Stimulated activated CD4-positive, alpha-beta T cell treated with anti-CD3 and anti-CD28 coated beads, TNF-alpha, amount 100 ng/mL, for 24 hours (primary cell): ENCODE measurements at places on chromosomes 6 and 20.

- no peak for DNase-seq
These were observed 19.6 kb upstream of the RREB1 start for GRCh38 chr6:7088076-7088742.

DNA sequence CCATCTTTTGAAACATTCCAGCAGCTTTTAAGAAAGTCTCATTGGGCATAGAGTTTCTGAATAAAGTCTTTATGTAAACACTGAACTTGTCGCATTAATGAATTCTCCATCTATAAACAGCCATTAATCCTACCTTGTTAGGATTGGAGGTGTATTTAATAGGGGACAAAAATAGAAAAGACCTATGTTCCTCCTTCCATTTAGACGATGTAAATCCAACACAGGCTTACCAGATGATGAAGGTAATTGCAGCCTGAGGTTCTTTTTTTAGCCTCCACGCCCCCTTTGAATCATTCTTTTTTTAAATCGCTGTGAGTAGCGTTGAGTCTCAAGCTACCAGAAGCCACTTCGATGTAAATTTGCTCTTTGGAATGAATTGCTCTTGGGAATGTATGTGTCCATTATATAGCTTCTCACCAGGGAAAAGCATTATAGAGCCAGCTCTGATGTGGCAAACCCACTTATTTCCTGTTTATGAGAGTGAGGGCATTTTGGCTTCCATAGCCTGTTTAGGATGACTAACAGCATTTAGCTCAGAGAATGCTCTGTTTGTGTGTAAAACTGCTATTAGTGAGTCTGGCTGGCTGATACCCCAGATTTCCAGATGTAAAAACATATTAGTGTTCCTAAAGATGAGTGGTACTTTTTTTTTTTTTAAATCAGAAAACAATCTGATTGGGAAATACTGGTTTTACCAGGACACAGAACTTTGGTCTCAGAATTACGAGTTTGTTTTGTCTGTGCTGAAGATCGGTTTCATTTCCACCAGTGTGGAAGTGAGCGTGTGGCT, 74.9 kb upstream of the CLDN20 start:
- no peak for DNase-seq

- DNase-seq: no peak
These were observed 158.2 kb upstream of the PRND start for GRCh38 chr20:4563534-4563933.

- no peak for DNase-seq
These were observed 291.8 kb downstream of the LRFN2 start for GRCh38 chr6:40295251-40295950.

DNA sequence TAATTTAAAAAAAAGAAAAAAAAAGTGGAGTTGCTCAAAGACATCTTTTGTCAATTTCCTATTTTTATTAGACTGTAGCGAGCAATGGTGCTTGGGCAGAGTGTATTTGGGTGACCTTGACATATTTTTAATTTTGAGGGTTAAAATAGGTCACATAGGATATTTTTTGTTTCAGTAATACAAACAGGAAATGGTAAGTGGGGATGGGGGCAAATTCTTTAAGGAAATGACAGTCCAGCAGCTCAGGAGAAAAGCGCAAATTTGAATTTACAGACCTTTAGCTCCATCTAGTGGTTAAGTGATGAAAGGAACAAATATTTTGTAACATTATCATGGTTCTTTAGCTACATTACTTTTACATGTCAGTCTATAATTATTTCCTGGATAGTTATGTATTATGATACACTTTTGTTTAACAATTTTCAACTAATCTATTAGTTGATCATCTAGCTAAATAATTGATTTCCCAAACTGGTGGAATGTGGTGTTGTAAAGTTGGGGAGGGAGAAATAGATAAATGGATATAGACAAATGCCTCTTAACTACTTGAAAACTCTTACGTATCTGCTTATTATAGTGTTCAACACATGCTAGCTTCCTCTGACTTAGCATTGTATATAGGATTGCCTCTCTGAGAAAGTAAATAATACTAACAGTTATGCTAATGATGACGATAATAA, 10.0 kb downstream of the CITED2 start:
- no peak for DNase-seq
